Fibroblast of pulmonary artery (primary cell): ENCODE measurements at places on chromosomes 12 and 14.

DNA sequence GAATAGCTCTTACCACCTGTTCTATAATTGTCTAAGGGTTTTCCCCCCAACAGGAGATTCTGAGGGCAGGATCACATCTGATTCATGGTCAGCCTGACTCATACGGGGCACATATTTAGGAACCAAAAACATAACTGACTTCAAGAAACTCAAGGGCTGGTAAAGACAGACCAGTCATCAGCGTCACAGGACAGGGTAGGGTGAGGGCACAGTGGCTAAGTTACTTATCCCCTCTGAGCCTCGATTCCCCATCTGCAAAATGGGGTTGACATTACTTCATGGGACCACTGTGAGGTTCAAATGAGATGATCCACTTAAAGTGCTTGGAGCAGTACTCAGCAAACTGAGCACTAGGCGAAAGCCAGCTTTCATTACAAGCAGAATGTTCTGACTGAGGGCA, 606 bp downstream of the CINP start:
- peak; percentile 16 for DNase-seq

GRCh38 chr14:50860478-50861086, 11.3 kb upstream of the ABHD12B start:
- DNase-seq, result peak; percentile 87

DNA sequence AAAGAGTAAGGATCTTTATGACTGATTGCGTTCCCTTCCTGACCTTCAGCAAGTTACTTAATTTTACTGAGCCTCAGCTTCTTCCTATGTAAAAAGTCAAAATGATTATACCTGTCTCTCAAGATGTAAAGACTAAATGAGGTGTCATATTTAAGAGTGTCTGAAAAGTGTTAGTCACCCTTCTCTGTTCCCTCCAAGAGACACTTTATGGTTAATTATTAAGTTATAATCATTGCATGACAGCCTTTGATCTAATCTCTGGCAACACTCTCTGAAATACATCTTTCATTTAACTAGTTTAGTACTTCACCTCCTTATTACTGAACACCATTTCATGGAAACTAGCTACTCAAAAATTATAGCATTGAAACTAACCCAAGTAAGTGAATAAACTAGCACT, 54.8 kb downstream of the BMAL2 start:
- no peak for DNase-seq

DNA sequence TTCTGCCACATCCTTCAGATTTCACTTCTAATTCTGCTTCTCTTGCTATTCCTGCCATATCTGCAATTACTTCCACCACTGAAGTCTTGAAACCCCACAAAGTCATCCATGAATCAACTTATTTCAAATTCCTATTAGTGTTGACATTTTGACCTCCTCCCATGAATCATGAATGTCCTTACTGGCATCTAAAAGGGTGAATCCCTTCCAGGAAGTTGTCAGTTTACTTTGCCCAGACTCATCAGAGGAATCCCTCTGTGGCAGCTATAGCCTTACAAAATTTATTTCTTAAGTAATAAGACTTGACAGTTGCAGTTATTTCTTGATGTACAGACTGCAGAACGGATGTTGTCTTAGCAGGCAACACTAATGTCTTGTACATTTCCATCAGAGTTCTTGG, 162.9 kb downstream of the PCNX1 start:
- DNase-seq, result peak; percentile 12

DNA sequence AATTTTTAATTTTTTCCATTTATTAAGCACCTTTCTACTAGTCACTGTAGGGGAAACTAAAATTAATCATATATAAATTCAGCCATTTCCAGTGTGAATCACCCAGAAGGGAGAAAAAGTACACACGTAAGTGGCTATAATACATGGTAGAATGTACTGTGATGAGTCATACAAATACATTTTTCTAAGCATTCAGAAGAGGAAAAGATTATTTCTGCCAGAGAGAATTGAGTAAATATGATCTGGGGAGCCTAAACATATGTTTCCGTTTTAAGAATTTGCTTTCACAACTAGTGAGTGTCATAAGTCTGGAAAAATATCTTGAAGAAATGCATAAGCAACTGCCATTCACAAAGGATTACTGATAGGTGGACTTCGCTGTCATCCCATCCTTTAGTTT, 102.8 kb downstream of the TGFB3 start:
- peak; percentile 96 for DNase-seq

GRCh38 chr12:108352591-108352990, 13.5 kb upstream of the CMKLR1 start:
- DNase-seq, result no peak

GRCh38 chr12:442235-442884, 17.4 kb upstream of the B4GALNT3 start:
- peak; percentile 64 for DNase-seq

GRCh38 chr14:75339059-75339458, 60.4 kb downstream of the FOS start:
- DNase-seq, result peak; percentile 52

GRCh38 chr12:133130038-133130807, at the start of the genes ZNF10 and ZNF891:
TSS of gene ZNF10 (plus strand) at chr12:133130627. CDS start at chr12:133144493, 13,866 bp downstream.
TSS of gene ZNF891 (minus strand) at chr12:133130274. CDS start at chr12:133121918, 8,356 bp downstream.
- peak; percentile 98 for DNase-seq

GRCh38 chr12:109271418-109271817, 37.7 kb downstream of the FOXN4 start:
- DNase-seq, result no peak

DNA sequence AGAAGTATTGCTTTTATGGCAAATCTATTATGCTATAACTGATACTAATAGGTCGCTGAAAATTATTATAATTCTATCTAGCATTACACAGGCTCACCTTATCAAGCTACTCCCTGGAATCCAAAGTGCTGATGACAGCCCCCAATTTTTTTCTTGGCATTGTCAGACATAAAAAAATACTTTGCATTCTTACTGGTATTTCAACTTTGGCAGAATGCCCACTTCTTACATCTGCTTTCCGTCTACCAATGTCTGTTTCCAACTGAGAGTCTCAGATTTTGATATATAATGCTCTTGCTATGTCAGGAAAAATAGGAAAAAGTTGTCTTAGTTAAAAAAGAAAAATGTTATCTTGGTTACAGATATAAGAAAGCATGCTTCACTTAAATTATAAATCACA, 615.4 kb downstream of the C12orf50 start:
- peak; percentile 94 for DNase-seq

GRCh38 chr14:28758885-28759652, 7.5 kb upstream of the FOXG1 start:
- no peak for DNase-seq

DNA sequence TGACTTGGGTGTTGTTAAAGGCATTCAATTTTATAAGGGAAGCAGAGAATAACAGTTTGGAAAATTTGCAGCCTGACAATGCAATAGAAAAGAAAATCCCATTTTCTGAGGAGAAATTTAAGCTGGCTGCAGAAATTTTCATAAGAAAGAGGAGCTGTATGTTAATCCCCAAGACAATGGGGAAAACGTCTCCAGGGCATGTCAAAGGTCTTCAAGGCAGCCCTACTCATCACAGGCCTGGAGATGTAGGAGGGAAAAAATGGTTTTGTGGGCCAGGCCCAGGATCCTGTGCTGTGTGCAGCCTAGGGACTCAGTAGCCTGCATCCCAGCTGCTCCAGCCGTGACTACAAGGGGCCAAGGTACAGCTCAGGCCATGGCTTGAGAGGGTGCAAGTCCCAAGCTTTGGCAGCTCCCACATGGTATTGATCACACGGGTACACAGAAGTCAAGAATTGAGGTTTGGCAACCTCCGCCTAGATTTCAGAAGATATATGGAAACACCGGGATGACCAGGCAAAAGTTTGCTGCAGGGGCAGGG, 846.4 kb downstream of the C12orf50 start:
- DNase-seq, result no peak

DNA sequence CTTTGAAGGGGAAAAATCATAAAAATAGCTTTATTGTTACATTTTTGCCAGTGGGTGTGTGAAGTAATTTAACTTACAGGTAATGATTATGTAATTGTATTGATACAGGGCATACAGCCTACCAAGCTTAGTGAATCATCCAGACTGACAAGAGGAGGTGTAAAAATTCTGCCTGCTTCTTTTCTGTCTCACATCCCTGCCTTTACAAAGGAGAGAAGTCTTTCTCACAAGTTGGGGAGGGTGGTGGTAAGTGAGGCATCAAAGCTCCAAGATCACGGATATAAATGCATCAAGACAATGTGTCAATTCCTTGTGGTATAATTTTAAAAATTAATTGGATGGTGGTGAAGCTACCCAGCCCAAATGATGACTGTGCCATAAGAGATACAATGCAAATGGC, 39.0 kb upstream of the G2E3 start:
- no peak for DNase-seq

DNA sequence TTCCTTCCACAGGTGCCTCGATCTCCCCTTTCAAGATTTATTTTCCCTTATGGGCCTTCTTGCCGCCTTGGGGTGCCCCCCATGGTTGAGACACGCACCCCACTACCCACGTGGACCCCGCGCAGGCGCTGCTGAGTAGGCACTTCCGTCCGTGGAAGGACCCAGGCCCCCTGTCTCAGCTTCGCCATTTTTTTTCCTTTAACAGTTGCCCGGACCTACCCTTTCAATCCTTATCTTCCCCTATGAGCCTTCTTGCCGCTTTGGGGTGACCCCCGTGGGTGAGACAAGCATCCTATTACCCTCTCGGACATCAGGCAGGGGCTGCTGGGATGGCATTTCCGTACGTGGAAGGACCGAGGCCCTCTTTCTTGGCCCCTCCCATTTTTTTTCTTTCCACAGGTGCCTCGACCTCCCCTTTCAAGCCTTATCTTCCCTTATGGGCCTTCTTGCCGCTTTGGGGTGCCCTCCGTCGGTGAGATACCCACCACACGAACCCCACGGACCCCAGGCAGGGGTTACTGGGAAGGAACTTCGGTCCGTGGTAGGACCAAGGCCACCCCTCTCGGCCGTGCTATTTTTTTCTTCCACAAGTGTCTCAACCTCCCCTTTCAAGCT, 268.2 kb downstream of the ALG10 start:
- DNase-seq, result no peak

GRCh38 chr12:14907953-14908352, 22.3 kb upstream of the MGP start:
- DNase-seq, result no peak

DNA sequence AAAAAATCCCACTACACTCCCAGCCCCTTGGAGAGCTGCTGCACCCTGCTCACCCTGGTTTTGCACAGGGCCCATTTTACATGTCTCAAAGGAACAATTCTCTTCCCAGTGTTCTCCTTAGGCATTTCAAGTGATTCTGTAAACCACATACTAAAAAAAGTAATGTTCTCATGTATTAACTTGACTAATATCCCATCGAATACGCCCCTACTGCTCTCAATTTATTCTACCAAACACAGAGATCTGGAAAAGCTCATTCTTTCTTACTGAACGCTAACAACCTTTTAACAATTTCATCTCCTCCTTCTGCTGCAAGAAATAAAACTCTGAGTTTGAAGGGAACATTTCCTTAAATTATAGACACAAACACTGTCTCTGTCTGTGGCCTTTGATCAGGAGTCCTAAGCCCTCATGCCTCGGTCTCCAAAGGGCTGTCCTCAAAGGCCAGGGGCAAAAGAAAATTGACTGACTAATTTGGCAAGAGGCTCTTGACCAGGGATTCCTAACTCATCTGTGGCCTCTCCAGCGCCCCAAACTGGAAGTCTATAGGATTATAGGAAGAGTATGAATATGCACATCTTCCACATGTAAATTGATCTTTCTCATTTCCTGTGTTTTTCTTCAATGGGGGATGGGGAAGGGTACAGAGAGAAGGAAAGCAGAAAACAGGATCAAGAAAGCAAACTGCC, 17.1 kb upstream of the TSPAN11 start:
- DNase-seq, result no peak

GRCh38 chr12:47551426-47551851, 154.4 kb downstream of the RPAP3 start:
- peak; percentile 43 for DNase-seq
